Stimulated activated CD4-positive, alpha-beta T cell treated with anti-CD3 and anti-CD28 coated beads, Interleukin-15, amount 100 ng/mL, for 1 hour (primary cell): ENCODE measurements at places on chromosomes 4 and X.

DNA sequence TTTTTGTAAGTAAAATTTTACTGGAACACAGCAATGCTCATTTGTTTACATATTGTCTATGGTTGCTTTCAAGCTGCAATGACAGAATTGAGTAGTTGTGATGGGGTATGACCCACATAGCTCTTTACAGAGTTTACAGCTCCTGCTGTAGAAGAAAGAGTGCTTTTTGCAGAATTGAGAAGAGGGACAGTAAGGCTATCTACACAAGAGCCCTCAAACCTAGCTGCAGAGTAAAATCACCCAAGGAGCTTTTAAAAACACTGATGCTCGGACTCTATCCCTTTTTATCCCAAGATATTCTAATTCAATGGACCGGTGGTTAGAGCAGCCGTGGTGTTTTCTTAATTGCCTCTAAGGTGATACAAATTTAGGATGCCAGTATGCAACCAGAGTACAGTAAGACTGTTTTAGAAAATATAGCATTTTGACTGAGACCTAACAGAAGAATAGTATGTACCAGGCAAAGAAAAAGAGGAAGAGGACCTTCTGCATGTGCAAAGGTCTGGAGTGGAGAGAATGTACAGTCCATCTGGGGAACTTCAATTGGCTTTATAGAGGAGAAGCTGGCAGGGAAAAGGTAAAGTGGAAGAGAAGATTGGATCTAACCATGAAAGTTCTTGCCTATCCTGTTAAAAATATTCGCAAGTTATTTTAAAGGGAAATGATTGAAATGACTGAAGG is 663.6 kb upstream of the CPEB2 start:
- DNase-seq: no peak

GRCh38 chr4:149755969-149756368 is 59.7 kb downstream of the IQCM start:
- DNase-seq: no peak

GRCh38 chr4:15598644-15599043 is 56.5 kb downstream of the FBXL5 start:
- DNase-seq: no peak

- no peak for DNase-seq
Observed at GRCh38 chrX:20211261-20211786, 55.4 kb downstream of the RPS6KA3 start.

- no peak for DNase-seq
Observed at GRCh38 chrX:15947648-15948317, 93.2 kb upstream of the AP1S2 start.

- no peak for DNase-seq
Observed at GRCh38 chr4:108821351-108821930, 58.6 kb upstream of the ETNPPL start.

GRCh38 chrX:101360390-101360789 is 11.8 kb upstream of the TIMM8A start:
- no peak for DNase-seq

GRCh38 chr4:68175562-68176155 is 46.0 kb upstream of the TMPRSS11F start:
- DNase-seq: no peak

GRCh38 chrX:3806630-3807029 is 93.2 kb upstream of the PRKX start:
- DNase-seq: no peak

DNA sequence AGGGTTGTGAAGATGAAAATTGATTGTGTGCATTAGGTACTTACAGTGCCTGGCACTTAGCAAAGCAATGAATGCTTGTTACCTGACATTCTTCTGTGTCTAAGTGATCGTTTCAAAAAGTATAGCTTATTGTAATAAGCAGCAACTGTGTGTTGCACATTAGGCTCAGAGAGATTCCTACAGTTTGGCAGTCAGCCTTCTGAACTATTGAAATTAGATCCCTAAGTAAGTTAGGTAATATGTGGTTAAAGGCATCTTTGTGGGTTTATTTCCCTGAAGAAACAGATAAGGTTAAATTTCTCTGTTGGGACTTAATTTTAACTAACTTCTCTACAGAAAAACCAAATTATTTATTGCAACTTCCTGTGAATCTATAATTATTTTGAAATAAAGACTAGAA is 93.4 kb downstream of the REPS2 start:
- no peak for DNase-seq

- DNase-seq: no peak
Observed at GRCh38 chrX:40227125-40227524, 129.4 kb upstream of the BCOR start.

- no peak for DNase-seq
Observed at GRCh38 chrX:1472975-1473374, 20.3 kb upstream of the ASMTL start.

GRCh38 chr4:925171-925570 is 6.9 kb downstream of the GAK start:
- DNase-seq: no peak

- DNase-seq: no peak
Observed at GRCh38 chr4:71231129-71232055, 107.4 kb upstream of the SLC4A4 start.

GRCh38 chr4:138222046-138222445 is 20.1 kb downstream of the SLC7A11 start:
- no peak for DNase-seq

GRCh38 chr4:135575041-135575440 is 1373.5 kb upstream of the PABPC4L start:
- no peak for DNase-seq

DNA sequence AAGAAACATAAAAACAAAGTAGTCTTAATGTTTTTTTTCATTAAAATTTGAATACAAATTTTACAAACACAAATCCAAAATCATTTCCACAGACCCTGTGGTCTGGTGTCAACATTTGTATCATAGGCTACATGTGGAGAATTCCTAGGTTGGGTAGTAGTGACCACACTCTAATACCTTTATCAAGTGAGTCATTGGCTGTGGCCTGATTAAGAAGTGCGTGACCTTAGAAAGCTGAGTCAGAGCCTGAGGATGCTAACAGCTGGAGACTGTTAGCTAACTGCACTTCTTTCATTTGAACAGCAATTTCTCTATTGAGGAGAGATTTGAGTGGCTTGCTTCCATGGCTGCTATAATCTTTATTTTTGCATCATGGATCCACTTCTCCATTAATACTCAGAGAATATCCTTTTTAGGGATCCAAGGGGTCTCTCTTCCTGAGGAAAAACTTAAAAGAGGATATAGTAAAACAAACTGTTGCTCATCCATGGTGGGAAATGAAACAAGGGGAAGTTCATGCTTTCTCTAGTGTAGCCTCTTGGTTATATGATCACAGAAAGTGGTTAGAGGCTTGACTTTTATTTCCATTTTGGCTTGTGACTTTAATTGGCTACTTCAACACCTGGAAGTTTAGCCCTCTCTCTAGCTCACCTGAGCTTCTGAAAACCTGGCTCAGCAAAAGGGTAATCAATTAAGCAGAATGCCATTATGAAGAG is 335.8 kb downstream of the PABPC4L start:
- no peak for DNase-seq

DNA sequence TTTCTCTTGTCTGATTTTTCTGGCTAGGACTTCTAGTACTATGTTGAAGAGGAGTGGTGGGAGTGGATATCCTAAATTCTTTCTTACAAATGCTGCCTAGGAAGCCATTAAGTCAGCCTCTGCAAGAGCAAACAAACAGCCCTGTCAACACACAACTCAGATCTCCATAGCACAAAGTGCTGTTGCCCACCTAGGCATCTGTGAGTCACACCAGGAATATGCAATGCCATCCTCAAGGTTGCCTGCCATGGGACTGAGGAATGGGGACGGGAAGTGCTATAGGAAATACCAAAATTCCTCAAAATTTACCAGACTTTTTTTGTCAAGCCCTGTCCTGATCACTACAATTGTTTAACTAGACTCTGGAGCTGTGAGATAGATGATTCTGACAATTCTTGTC is 466.9 kb downstream of the FSTL5 start:
- DNase-seq: no peak

- no peak for DNase-seq
Observed at GRCh38 chrX:87265518-87265917, 252.1 kb upstream of the KLHL4 start.

DNA sequence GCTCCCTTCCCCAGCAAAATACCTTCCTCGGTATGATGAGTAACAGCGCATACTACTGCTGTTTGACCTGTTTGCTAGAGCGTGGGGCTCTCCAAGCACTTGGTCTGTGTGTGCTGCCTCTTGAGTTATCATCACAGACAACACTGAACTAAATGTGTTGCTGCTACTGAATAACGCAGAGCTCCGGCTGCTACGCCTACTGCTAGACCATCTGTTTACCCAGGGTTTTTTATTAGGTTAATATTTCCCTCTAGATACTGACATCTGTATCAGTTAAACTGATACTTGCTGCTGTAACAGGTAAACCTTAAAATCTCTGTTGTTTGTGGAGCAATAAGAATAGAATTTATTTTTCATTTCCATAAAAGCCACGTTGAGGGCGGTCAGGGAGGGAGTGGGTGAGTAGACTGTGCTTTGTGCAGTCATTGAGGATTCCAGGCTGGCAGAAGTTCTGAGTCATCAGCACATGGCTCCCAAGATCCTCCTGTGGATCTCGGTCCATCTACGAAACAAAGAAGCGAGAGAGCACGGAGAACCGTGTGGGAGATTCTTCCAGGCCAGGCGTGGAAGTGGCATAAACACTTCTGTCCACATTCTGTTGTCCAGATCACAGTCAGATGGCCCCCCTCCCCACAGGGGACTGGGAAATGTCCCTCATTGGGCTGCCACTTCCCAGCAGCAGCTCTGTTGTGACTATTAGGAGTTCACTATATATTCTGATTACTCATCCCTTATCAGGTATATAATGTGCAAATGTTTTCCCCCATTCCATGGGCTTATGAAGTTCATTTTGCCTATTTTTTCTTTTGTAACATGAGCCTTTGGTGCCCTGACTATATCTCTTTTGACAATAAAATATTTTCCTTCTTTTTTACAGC is 14.1 kb downstream of the GRK4 start:
- DNase-seq: no peak

GRCh38 chrX:46935295-46935694 is 23.1 kb downstream of the JADE3 start:
- no peak for DNase-seq

DNA sequence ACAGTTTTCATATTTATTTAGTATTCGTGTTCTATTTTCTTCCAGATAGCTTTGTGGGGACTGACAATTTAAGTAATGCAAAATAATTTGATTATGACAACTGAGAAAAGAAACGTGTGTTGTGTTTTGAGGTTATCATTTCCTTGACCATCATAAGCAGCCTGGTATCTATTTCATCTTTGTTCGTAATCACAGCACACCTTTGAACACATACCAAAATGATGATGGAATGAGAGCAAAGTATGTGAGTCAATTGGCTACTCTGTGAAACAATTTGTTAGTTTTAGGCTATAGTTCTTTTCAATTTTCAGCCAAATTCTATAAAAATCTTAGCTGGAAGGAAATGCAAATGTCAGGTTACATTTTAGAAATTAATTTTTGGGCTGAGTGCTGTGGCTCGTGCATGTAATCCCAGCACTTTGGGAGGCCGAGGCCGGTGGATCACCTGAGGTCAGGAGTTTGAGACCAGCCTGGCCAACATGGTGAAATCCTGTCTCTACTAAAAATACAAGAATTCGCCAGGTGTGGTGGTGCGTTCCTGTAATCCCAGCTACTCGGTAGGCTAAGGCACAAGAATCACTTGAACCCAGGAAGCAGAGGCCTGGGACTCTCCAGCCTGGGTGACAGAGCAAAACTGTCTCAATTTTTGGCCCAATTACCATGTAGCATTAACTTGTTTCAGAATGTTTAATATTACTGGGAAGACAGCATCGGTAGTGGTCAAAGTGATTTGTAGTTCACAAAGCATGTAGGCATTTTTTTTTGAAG is 1.1 kb upstream of the DUSP21 start:
- no peak for DNase-seq

- DNase-seq: no peak
Observed at GRCh38 chr4:154039435-154040343, 250.8 kb upstream of the SFRP2 start.

- no peak for DNase-seq
Observed at GRCh38 chrX:11374570-11374969, 81.4 kb downstream of the AMELX start.

- DNase-seq: no peak
Observed at GRCh38 chr4:94635177-94635576, 122.6 kb upstream of the BMPR1B start.

DNA sequence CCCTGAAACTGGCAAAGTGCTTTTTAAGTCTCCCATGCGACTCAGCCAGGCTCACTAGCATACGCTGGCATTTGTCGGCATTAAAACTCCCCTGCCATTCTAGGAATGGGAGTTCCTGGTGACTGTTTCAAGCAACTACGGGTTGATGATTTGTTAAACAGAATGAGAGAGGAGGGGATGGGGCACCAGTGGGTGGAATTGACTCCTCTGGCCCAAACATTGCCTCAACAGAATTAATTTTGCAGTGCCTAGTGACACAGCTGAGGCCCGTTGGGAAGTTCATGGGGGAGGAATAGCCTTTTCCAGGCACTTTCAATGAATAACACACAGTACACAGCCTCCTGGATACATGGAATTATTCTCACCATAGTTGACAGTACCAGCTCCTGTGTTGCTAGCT is 30.1 kb downstream of the NEUROG2 start:
- DNase-seq: no peak

GRCh38 chrX:119235051-119235511 is 1.0 kb upstream of the PGRMC1 start:
- no peak for DNase-seq

DNA sequence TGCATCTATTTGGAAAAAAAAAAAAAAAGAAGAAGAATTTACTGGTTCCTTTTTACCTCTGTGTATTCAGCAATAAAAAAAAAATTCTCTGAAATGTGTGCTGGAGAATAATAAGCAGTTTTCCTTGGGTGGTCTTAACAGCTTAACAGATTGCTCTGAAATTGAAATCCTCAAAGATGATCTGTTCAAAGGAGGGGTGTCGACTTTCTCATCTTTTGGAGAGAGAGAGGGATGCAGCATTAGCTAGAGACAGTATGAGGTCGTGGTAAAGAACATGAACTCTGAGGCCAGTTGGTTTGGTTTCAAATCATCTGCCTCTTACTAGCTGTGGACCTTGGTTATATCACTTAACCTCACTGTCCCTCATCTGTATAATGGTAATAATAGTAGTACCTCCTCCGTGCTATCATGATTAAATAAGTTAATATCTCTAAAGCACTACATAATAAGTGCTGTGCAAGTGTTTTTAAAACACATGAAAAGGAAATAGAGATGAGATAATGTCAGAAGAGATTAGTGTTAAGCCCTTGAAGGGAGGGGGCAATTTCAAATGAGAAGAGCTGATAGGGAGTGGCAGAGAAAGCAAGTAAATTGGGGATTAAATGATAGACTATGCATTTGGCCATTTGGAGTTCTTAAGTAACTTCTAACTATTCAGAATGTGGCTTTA is 109.9 kb upstream of the LIMCH1 start:
- DNase-seq: no peak
